ENCODE measurements at places on chromosomes 12 and 14. TPM values are rescaled to one million over a fixed set of nuclear protein-coding genes. Genes with fewer than 3 reads are reported as not detected.

The TC2N gene
- 50.3 TPM for total RNA-seq

- H3K27ac ChIP-seq, result no peak overlapping the region
- no peak for DNase-seq
- no peaks in the 10 kb centered on the region for H3K27me3 ChIP-seq
- H3K36me3 ChIP-seq, result no peaks in the 10 kb centered on the region
- H3K4me3 ChIP-seq, result no peak overlapping the region
These were observed 616.6 kb downstream of the KCNH5 start for GRCh38 chr14:62428429-62429203.

DNA sequence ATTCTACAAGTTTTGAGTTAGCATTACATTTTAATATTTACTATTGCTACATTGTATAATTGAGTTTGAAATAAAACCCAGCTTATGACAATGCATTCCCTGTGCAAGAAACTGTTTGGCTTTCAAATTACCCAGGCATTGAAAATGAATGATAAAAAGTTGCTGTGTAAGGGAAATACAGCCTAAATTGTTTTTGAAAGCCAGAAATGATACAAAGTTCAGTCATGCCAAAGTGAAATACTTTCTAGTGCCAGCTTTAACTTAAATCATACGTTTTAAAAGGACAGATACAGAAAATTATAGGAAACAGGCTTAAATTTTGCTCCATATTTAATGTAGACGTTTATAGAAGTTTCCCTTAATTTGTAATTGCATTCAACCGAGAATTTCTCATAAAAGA is 2.8 kb downstream of the MGAT2 start:
- DNase-seq, result no peak
- H3K27me3 ChIP-seq, result no peaks in the 10 kb centered on the region
- peaks cover 47% of the 10 kb centered on the region for H3K4me1 ChIP-seq

DNA sequence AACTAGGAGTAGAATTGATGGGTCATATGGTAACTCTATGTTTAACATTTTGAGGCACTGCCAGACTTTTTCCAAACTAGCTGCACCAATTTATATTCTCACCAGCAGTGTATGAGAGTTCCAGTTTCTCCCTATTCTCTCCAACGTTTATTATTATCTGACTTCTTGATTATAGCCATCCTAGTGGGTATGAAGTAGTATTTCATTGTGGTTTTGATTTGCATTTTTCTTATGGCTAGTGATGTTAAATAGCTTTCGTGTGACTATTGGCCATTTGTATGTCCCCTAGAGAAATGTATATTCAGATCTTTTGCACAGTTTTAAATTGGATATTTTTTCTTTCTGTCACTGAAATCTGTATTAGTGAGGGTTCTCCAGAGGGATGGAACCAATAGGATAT is 37.8 kb downstream of the HELB start:
- H3K4me1 ChIP-seq, result no peaks in the 10 kb centered on the region
- no peak for DNase-seq
- no peaks in the 10 kb centered on the region for H3K27me3 ChIP-seq
- no peak overlapping the region for H3K4me3 ChIP-seq

GRCh38 chr12:131379738-131380137 is 331.2 kb upstream of the SFSWAP start:
- peaks cover 13% of the 10 kb centered on the region for H3K4me1 ChIP-seq
- no peaks in the 10 kb centered on the region for H3K27me3 ChIP-seq
- H3K36me3 ChIP-seq, result no peaks in the 10 kb centered on the region
- no peak overlapping the region for H3K27ac ChIP-seq
- no peak for DNase-seq
- no peak overlapping the region for H3K4me3 ChIP-seq

DNA sequence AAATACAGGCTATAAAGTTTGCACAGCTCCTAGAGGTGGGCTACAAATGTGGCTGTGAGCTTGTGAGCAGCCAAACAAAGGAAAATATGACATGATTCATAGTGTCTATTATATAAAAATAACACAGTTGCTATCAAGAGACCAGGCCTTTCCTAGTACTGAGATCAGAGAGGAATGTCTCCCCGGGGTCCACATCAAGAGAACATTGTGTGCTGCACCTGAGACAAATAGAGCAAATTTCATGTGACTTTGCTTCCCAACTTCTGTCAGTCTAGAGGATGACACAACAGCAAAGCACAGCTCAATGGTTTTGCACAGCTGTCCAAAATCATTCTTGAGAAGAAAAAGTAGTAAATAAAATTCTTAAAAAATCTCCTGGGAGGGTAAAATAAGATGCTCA is 297.5 kb upstream of the PRKD1 start:
- H3K4me3 ChIP-seq, result no peak overlapping the region
- no peak overlapping the region for H3K27ac ChIP-seq
- H3K36me3 ChIP-seq, result no peaks in the 10 kb centered on the region
- DNase-seq, result no peak

The SNRPF gene
- 4.9 TPM for total RNA-seq

DNA sequence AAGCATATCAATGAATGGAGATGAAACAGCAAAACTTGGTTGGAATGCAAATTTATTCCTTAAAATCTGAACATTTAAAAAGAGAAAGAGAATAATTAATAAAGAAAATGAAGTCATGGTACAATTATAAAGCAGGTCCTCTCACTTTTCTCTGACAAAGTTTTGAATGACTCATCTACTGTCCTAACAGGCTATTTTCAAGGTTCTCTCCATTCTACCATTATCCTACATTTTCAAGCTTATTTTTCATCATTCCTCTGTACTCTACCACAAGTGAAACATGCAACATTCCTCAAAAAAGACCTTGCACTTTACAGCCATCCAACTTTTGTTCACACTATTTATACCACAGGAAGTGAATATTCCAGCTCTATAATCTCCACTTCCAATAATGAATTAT is 36.9 kb upstream of the AP4S1 start:
- H3K27me3 ChIP-seq, result no peaks in the 10 kb centered on the region
- no peak overlapping the region for H3K27ac ChIP-seq

- no peaks in the 10 kb centered on the region for H3K36me3 ChIP-seq
- no peak for DNase-seq
- H3K27me3 ChIP-seq, result no peaks in the 10 kb centered on the region
- peaks cover 21% of the 10 kb centered on the region for H3K4me1 ChIP-seq
- H3K27ac ChIP-seq, result peak overlapping the region; percentile 97
These were observed 869 bp downstream of the APOLD1 start for GRCh38 chr12:12786351-12786705.

DNA sequence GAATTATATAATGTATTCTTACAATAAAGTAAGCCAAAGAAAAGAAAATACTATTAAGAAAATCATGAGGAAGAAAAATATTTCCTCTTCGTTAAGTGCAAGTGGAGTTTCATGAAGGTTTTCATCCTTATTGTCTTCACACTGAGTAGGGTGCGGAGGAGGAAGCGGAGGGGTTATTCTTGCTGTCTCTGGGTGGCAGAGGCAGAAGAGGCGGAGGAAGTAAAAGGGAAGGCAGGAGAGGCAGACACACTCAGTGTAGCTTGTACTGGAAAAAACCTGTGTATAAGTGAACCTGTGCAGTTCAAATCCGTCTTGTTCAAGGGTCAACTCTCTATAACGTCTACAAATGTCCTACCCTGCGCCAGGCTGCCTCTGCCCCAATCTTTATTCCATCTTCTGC is 22.0 kb upstream of the BCL2L14 start:
- H3K4me3 ChIP-seq, result no peak overlapping the region
- H3K36me3 ChIP-seq, result no peaks in the 10 kb centered on the region
- no peaks in the 10 kb centered on the region for H3K4me1 ChIP-seq
- no peak for DNase-seq
- H3K27ac ChIP-seq, result no peak overlapping the region

- no peak overlapping the region for H3K27ac ChIP-seq
- H3K36me3 ChIP-seq, result no peaks in the 10 kb centered on the region
- DNase-seq, result peak; percentile 80
- no peaks in the 10 kb centered on the region for H3K27me3 ChIP-seq
These were observed 45.0 kb downstream of the SH2B3 start for GRCh38 chr12:111450676-111451075.

- H3K36me3 ChIP-seq, result no peaks in the 10 kb centered on the region
- no peaks in the 10 kb centered on the region for H3K27me3 ChIP-seq
- peaks cover 5% of the 10 kb centered on the region for H3K4me1 ChIP-seq
- no peak overlapping the region for H3K4me3 ChIP-seq
These were observed 133.8 kb downstream of the SLC2A13 start for GRCh38 chr12:39972119-39972518.

The KRT73 gene
- total RNA-seq, result not detected
